ENCODE measurements at places on chromosomes 13 and 19.

DNA sequence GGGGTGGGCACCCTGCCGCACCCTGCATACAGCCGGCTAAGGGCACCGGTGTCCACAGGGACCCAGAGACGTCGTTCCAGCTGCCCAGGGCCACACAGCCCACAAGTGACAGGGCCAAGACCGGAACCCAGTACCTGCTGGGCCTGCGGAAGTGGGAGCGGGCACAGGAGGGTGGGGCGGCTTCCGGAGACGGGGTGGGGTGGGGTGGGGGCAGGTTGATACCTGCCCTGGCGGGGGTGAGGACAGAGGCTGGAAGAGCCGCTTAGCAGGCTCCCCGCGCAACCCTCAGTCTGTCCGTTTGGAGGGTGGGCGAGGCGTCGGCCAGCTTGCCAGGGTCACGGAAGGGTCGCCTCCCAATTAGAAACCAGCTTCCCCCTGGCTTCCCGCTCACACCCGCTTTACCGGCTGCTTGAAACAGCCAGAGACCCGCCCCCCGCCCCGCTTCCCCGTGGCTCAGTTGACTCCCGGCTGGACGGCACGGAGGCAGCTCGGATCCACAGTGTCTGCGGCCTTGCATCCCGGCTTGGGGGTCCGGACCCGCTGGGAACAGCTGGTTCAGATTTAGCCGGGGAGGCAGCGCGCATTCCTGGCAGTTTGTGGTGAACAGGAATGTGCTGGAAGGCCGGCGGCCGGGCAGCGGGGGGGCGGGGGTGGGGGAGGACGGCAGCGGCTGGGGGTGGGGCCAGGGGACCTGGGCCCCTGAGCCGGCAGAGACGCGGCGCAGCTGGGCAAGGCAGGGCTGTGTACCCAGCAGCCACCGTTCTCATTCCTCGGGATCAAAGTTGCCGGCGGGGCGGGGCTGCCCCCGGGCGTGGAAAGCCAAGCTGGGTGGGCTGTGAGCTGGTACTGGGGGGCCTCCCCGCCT is 1.9 kb downstream of the CNN2 start:
- DNase-seq = peak; percentile 71

DNA sequence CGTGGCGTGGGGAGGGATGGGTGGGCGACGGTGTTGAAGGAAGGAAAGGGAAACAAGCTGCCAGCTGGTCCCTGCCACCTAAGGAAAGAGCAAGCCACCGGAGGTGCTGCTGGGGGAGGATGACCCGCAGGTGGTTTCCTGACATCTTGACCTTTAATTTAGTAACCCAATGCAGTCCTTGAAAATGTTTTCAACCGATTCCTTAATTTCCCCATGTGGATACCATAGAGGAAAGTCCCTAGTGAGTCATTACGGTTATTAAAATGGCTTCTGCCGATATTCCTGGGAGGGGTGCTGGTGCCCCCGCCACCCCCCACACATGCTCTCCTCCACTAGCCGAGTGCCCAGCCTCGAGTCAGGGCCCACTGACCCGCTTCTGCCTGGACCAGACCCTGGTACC is 6.3 kb upstream of the ANKRD10 start:
- DNase-seq = no peak

DNA sequence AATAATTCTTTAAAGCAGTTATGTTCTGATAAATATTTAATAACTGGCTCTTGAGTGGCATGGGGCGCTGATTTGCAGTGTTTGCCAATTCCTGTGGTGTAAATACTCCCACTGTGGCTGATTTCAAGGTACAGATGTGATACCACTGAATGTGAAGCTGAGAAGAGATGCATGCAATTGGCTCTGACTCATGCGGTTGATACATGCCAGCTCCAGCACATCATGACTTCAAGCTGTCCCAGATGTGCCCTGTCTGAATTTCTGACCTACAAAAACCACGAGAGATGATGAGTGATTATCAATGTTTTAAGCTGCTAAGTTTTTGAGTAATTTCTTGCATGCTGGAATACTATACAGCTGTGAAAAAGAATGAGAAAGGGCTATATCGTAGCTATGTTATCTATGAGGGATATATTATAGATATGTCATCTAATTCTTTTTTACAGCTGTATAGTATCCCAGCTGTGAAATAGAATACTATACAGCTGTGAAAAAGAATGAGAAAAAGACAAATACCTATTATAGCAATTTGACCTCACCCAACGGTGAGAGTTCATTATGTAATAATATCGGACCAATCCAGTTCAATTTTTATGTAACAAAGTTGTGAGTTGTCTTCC is 7.6 kb upstream of the ACSBG2 start:
- no peak for DNase-seq

- DNase-seq = no peak
Measured at GRCh38 chr13:58619396-58620113, 988.0 kb downstream of the PCDH17 start.

DNA sequence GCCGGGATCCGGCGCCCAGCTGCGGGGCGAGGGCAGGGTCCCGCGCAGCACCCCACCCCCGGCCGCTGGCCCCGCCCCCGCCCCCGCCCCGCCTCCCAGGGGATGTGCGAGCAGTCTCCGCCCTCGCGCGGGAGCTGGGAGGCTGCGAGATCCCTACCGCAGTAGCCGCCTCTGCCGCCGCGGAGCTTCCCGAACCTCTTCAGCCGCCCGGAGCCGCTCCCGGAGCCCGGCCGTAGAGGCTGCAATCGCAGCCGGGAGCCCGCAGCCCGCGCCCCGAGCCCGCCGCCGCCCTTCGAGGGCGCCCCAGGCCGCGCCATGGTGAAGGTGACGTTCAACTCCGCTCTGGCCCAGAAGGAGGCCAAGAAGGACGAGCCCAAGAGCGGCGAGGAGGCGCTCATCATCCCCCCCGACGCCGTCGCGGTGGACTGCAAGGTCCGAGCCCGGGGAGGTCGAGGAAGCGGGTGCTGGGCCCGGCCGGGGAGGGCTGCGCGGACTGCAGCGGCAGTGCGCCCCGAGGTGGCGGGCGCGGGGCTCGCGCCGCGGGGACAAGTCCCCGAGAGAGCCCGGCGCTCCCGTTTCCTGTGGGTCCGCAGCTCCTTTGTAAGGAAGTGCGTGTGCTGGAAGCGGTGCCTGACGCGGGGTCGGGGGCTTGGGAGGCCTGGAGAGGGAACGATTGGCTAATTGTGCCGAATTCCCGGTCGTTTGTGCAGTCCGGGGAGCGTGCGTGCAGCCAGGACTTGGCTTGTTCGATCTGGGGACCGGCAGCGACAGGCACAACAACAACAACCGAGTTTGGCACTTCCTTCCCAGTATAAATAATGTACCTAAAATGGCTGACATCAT is at the start of gene ITM2B:
ITM2B (plus strand) TSS at position 161 of the 843 bp plus-strand sequence; CDS start at position 316, 155 bp downstream.
- DNase-seq = peak; percentile 76

- peak; percentile 23 for DNase-seq
Measured at GRCh38 chr19:57664269-57665127, 4.2 kb upstream of the ZSCAN4 start.

DNA sequence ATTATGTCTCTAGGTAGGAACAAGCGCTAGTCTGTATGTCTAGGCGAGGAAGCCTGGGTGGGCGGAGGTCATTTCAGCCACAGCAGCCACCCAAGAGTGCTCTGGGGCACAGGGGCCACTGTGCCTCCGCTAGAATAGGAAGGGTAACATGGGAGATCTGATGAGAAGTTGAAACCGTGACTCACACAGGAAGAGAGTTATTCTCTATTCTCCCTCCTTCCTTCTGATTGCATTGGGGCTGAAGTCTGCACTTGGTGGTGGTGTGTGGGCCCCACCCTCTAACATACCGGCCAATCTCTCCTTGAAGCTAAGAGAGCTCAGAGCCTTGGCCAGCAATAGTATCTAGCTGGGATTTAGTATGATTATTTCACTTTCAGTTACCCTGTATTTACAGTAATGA is 20.3 kb upstream of the GGACT start:
- peak; percentile 32 for DNase-seq

- no peak for DNase-seq
Measured at GRCh38 chr13:59710416-59710815, 453.3 kb downstream of the DIAPH3 start.

DNA sequence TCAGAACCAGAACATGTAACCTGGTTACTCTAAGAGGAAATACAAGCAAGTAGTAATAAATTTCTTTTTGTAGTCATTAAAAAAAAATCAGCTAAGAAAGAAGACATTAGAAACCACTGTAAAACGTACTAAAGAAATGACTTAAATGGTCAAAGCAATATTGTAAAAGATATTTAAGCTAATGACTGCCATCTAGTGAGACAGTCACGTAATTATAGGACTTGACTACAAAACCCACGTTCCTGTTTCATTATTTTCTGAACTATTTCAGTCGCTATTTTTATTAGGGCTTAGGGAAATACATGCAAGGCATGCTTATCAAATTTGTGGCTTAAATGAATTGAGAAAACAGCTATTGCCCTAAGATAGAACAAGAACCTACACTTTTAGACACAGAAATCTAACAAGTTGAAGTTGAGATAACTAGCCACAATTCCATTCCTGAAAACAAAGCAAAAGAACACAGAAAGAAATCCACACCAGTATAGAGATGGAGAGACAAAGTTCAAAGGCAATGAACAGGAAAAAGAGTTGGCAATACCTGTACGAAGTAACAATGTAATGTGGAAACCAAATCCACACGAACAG is 17.9 kb downstream of the ALG5 start:
- no peak for DNase-seq

- no peak for DNase-seq
Measured at GRCh38 chr13:45807520-45808099, 43.9 kb downstream of the SIAH3 start.

GRCh38 chr13:41751277-41751676 is 209.6 kb downstream of the VWA8 start:
- DNase-seq = no peak

DNA sequence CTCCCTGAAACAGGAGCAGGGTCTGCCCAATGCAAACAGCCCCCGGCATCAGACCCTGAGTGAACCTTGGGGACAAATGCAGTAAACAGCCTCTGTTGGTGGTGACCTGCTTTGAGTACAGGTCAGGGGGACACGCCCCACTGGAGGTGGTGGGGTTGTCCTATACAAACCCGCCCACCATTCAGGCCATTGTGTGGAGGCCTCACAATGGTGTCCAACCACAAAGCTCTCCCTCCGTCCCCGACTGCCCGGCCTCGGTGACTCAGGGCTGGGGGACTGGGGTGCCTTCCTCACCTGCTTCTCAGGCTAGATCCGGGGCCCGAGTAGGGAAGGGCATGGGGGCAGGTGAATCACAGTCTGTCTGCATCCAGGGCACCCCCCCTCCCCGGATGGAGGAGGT is 1.5 kb downstream of the MUC16 start:
- no peak for DNase-seq

DNA sequence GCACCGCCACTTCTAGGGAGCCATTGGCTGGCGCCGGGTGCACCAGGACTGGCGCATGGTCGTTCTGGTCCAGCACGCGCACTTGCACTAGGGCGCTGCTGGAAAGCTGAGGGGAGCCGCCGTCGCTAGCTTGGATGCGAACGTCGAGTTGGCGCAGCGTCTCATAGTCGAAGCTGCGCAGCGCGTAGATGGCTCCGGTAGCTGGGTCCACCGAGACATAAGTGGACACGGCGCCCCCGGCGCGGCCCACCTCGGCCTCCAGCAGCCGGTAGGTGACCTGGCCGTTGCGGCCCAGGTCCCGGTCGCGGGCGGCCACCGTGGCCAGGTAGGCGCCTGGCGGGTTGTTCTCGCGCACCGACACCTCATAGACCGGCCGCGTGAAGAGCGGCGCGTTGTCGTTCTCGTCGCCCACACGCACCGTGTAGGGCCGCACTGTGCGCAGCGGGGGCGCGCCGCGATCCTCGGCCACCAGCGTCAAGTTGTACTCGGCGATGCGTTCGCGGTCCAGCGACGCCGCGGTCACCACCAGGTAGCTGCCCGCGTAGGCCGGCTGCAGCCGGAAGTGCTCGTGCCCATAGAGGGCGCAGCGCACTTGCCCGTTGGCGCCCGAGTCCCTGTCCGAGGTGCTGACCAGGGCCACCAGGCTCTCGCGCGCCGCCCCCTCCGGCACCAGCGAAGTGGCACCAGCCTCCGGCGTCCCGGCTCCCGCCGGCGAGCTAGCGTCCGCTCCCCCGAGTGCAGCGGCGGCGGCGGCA is 1.7 kb downstream of the PCDH8 start:
- DNase-seq = peak; percentile 56

DNA sequence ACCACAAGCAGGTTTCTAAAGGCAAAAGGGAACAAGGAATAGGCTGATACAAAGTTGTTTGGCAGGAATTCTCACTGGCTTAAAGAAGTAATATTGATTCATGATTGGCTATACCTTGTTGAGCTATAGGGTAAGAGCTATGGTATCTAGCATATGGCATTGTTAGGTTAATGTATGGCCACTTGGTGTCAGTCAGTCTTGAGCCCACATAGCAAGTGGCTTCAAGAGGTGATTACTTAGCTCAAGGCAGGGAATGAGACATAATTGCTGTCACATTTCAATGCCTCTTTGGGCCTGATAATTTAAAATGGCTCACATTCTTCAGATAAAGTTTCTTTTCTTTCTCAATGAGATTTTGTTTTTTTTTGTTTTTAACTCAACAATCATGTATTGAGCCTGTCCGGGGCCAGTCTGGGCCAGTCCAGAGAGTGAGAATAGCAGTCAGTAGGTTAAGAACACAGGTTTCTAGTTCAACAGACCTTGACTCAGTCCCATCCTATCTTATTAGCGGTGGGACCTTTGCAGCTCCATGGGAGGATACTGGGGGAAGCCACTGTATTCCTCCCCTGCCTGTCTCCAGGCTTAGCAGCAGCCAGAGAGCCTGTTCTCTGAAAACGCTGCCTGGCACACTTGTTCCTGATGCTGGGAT is 45.8 kb upstream of the RCBTB2 start:
- no peak for DNase-seq

DNA sequence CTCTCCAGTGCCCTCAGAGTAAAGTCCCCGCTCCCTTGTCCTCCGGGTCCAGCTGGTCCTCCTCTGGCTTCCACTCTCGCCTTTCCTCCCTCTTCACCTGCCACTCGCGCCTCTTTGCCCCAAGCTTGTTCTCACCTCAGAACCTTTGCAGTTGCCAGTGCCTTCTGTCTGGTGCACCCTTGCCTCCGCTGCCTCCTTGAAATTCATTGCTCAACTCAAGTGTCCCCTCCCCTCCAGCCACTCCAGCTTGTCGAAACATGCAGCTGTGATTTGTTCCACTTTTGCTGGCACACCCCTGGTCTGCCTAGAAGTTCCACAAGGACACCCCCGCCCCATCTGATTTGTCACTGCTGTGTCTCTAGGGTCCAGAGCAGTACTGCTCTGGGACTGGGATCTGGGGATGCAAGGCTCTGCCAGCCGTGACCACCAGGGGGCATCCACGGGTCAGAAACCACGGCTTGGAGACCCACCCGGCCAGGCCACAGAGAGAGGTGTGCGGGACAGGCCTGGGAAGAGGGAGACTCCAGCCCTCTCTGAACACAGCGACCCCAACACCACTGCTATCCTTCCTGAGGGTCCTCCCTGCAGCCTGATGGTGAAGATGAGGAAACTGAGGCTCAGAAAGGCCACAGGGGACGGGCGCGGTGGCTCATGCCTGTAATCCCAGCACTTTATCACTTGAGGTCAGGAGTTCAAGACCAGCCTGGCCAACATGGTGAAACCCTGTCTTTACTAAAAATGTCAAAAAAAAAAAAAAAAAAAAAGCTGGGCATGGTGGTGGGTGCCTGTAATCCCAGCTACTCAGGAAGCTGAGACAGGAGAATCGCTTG is 49.9 kb downstream of the AP1M1 start:
- peak; percentile 90 for DNase-seq
